ENCODE measurements at places on chromosomes 12 and 14. TPM values are rescaled to one million over a fixed set of nuclear protein-coding genes. Genes with fewer than 3 reads are reported as not detected.
A peak's percentile ranks its signal among the peaks of the same experiment; 100 is the strongest.

The OAS3 gene
- 35.4 TPM for total RNA-seq

The GPR162 gene
- 0.74 TPM for total RNA-seq

The SPIC gene
- not detected for total RNA-seq

The PCNX4 gene
- 113 TPM for total RNA-seq

The CACNB3 gene
- total RNA-seq, result 11.5 TPM

The GALNT6 gene
- 4.3 TPM for total RNA-seq

The IAPP gene
- not detected for total RNA-seq

DNA sequence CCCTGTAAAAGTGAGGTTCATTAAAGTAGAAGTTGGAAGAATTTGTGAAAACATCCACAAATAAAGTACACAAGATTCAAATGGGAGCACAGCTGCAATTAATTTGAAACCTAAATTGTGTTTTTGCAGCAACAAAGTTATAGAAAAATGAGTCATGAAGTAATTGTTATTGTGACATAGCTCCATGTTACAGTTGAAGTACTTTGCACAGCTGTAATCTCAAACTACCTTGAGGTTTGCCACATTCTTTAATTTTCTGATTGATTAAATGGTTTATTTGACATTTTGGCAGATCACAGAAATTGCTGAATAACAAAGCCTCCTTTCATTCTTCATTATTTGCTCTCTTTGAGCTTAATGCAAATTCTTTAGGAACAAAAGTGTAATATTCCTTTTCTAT is 111.3 kb downstream of the RMST start:
- no peak for DNase-seq

GRCh38 chr14:55440385-55440784 is at the start of gene TBPL2:
Gene TBPL2 (minus strand): TSS chr14:55440616. CDS start chr14:55440449, 167 bp downstream.
- no peak for DNase-seq

DNA sequence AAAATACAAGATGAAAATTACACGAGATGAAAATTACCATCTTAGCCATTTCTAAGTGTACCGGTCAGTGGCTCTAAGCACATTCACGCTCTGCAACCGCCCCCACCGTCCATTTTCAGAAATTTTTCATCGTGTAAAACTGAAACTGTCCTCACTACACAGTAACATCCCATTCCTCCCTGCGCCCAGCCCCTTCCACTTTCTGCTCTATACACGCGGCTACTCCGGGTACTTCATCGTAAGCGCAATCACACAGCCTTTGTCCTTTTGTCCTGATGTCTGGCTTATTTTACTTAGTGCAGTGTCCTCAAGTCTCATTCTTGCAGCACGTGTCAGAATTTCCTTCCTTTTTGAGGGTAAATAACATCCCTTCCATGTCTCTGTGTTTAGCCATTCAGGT is 3.6 kb upstream of the GPR132 start:
- no peak for DNase-seq

DNA sequence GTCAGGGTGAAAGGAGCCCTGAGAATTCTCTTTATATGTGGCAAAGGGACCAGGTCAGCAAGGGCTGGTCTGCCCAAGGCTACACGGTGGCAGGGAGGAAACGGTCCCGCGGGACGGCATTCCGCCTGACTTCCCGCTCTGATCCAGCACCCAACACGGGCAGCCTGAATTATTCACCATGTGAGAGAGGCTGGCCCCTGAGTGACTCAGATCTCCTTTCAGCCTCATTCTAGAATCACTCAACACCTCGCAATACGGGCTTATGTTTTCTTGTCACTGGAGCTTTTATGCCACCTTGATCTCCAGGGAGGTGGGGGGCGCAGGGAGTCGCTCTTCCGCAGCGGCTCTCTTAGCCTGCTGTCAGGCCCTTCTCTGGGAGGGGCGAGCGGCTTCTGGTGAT is 8.5 kb downstream of the LRTM2 start:
- peak; percentile 78 for DNase-seq

GRCh38 chr12:116435984-116436383 is 123.2 kb upstream of the MAP1LC3B2 start:
- no peak for DNase-seq

DNA sequence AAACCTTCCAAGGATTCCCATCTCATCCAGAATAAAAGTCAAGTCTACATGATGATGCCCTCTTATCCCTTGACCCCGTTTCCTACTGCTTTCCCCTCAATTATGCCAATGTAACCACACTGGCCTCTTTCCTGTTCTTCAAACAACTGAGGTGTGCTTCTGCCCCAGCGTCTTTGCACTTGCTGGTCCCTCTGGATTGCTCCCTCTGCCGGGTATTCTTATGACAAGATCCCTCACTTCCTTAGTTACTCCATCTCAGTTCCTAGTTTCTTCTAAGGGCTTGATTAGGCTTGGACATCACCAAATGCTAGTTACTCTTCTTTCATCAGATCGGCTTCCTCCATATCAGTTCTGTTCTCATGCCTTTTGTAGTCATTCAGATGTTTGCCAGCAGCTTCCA is 32.7 kb upstream of the PELI2 start:
- no peak for DNase-seq

DNA sequence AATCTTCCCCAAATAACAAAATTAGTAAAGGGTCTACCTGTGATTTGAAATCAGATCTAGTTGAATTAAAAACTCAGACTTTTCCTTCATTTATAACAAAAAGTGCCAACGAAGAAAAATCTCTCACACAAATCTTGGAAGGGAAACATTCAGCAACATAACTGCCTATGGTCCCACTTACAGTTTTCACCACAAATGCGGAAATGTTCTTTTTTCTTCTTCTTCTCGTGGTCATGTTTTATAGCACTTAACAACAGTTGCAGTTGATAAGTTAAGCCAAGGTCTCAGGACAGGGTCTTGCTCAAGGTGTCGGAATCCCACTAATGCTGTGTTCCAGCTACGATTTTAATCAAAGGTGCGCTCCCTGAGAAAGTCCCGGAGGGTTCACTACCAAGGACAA is 10.1 kb downstream of the RNASE6 start:
- no peak for DNase-seq

DNA sequence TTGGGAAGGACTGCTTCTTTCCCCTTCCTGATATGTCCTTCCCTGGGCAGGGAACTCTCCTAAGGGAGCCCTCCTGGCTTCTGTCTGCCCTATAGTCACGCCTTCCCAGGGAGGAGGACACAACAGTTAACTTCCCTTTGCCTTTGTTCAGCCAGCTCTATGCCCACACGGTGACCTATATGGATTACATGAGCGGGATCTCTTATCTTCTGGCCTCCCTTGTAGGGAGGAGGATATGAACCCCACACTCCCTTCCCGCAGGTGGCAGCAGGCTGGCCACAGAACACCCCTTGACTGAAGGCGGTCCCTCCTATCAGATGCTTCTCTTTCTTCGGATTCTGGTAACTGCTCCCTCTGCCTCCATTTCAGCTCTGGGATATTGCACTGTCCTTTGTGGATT is 135.6 kb upstream of the MAX start:
- DNase-seq, result peak; percentile 80

DNA sequence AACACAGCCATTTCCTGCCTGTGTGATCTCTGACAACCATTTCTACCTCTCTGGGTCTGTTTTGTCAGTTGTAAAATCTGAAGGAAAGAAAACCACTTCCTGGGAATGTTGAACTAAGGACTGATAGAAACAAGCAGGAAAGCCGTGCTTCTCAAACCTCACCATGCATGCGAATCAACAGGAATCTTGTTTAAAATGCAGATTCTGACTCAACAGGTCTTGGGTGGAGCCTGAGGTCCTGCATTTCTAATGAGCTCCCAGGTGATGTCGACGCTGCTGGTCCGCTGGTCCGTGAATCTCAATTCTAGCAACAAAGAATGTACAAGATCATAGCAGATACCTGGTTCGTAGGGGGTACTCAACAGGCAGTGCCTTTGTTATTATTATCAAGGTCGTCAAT is 38.0 kb upstream of the GPATCH2L start:
- no peak for DNase-seq

GRCh38 chr14:41608681-41609390 is 2.2 kb downstream of the LRFN5 start:
- DNase-seq, result peak; percentile 18

DNA sequence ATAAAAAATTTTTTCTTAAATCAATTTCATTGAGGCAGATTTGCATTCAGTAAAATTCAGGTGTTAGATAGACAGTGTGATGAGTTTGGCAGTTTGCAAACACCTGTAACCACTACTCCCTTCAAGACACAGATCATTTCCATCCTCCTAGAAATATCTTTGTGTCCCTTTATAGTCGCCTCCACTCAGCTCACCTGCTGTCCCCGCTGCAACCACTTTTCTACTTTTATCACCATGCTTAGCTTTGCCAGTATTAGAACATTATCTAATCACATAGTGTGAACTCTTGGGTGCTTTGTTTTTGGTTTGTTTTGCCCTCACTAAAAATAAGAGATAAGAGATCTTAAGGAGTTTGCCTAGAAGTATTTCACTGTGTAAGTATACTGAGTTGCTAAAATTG is 73.8 kb downstream of the DERA start:
- DNase-seq, result no peak

- DNase-seq, result no peak
Observed at GRCh38 chr12:105897311-105897725, 241.4 kb downstream of the NUAK1 start.

DNA sequence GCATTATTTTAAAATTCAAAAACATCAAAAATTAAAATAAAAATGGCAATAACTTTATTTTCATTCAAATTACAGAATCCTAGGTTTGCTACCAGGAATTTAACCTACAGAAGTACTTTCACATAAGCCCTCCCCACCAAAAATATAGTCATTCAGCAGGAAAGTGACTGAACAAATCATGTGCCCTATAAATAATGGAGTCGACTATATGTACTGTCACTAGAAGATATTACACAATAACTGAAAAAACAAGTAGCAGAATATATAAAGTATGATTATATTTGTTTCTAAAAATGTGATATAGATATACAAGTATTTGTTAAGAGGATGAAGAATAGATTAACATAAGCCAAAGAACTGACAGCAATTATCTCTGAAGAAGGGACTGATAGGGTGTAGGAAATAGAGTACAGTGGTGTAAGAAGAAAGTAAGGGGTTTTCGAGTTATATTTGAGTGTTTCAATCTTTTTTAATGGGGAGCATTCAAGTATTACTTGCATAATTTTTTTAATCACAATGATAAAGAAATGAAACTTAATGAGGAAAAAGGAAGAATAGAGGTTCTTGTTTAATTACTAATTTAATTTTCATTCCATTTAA is 7.9 kb downstream of the C2CD5 start:
- DNase-seq, result no peak

DNA sequence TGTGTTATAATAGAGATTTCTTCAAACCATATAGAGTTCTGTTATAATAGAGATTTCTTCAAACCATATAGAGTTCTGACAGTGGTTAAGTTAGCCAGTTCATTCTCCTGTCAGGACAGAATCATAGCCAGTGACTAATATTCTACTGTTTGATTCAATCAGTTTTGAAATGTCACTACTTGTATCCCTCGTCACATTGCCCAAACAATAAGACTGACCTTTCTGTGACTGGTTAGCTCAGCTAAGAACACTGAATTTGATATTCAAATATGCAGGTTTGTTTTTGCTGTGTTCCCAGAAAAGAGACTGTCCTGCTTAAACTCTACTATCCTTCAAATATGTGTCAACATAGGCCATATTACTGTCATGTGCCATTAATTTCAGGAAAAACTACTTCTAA is 74.4 kb downstream of the ALG10B start:
- no peak for DNase-seq

DNA sequence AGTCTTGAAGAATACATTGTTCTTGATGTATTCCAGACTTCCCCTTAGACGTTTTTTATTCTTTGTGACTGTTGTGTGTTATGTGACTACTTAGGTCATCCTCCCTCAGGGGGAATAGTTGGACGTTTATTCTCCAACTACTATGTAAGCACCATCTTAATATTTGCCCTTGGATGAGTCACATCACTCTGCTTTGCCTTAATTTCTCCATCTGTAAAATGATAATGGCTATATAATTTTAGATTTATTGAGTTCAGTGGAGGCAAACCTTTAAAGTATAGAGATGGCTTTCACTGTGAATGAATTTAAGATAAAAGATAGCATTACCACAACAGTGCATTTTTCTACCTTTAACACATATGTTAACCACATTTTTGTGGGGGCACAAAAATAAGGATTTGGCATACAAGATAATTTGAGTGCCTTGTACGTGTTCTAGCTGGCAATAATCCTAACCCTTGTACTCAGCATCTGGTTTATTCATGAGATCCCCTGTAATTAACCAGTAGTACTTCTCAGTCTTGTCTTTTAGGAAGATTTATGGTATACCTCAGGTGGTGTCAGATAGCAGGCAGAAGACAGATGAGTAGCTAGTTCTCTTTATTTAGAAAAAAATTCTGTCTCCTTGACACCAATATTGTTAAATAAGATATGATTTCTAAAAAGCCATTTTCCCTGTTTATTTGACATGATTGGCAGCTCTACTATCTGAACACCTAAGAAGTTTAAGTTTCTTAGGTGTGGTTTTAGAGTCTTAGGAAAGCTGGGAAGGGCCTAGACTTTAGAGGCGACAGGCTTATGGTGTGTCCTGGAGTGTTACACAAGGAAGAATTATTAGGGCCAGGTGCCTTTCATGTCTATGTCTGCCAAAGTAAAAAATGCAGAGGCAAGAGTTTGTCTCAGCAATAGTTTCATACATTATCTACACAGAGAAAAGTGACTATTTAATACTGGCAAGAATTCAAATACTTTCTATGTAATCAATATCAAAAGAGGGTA is 152.3 kb downstream of the RAD51B start:
- peak; percentile 65 for DNase-seq

- peak; percentile 90 for DNase-seq
Observed at GRCh38 chr14:90140956-90141316, 79.1 kb downstream of the KCNK13 start.

DNA sequence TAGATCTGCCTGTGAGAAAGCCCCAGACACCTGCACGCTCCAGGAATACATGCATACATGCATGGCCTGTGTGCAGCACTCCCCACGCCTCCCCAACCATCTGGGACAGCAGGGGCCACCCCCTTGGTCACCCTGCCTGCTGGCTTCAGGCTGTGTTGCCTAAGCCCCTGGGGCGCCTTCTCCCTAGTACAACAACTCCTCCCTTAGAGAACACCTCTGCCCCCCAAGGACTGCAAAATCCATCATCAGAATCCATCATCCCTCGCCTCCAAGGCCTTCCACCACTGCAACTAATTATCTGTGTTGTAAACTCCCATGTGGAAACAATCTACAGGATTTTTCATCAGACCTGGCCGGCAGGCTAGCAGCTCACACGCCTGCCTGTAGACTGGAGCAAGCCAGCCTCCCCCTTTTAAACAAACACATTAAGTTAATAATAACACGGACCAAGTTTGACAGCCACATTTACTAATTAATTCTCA is 36.8 kb downstream of the ZFP36L1 start:
- DNase-seq, result no peak

GRCh38 chr14:23452237-23452636 is 16.8 kb upstream of the MYH7 start:
- no peak for DNase-seq

DNA sequence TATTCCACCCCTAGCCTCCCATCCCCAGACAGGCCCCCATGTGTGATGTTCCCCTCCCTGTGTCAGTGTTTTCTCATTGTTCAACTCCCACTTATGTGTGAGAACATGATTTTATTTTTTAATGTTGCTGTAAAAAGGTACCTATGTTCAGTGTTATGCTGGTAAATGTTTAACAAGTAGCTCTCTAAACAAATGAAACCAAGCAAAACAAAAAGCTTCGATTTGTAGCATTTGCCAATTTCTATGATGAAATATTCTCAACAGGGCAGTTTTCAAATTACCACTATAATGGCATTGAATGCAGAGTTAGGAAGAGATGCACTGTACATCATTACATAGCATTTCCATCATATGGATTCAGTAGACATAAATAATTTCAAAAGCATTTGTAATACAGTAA is 410.6 kb downstream of the MDGA2 start:
- no peak for DNase-seq
